ENCODE measurements at places on chromosomes 4 and X.

DNA sequence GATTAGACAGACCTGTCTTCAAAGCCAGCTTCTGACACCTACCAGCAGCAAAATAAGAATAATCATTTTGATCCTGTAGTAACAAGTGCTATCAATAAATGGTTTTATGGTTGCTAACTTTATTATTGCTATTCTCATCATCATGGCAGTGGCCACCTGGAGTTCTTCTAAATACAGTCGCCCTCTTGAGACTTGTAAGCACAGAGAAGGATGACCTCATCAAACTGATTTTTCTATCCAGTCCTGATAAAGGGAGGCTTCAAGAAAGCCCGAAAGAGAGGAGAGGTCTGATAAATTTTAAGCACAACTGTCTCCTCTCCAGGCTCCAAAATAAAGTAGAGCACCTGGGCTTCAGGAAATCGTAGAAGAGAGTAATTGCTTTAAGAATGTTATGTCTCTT is 286.4 kb downstream of the USP46 start:
- DNase-seq = no peak

DNA sequence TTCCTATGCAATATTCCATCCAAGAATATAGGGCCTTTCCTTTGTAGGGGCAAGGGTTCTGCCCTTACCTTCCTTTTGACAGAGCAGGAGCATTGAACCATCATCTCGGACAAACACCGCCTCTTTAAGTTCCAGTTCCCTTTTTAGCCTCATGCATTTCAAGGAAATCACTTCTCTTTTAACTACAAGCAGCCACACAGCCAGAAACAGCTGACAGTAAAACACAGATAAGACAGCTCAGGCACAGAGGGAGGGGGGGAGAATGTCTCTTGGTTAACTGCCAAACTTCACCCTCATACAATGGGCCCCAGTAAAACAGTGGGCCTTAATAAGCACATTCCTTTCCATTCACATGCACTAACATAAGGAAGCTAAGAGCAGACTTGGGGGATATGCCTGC is 648.3 kb downstream of the GABRG1 start:
- DNase-seq = no peak

- no peak for DNase-seq
Observed at GRCh38 chr4:111562826-111563225, 582.4 kb upstream of the FAM241A start.

- no peak for DNase-seq
Observed at GRCh38 chr4:128871948-128872347, 62.4 kb downstream of the JADE1 start.

DNA sequence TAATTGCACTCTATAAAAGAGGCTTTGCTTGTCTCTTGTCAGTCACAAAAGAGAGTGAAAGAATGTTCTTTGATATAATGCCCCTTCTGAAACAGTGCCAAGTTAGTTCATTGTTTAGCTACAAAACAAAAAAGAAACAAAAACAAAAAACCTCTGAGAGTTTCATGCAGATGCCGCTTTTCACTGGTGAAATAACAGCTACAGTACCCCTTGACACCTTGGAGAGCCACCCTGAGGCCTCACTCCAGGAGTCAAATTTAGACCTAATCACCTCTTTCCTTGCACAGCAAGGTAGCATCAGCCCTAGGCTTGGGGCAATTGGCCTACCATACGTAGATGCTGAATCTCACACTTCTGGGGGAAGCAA is 185.2 kb downstream of the UNC5C start:
- no peak for DNase-seq

- DNase-seq = no peak
Observed at GRCh38 chr4:150051111-150051510, 27.1 kb upstream of the DCLK2 start.

DNA sequence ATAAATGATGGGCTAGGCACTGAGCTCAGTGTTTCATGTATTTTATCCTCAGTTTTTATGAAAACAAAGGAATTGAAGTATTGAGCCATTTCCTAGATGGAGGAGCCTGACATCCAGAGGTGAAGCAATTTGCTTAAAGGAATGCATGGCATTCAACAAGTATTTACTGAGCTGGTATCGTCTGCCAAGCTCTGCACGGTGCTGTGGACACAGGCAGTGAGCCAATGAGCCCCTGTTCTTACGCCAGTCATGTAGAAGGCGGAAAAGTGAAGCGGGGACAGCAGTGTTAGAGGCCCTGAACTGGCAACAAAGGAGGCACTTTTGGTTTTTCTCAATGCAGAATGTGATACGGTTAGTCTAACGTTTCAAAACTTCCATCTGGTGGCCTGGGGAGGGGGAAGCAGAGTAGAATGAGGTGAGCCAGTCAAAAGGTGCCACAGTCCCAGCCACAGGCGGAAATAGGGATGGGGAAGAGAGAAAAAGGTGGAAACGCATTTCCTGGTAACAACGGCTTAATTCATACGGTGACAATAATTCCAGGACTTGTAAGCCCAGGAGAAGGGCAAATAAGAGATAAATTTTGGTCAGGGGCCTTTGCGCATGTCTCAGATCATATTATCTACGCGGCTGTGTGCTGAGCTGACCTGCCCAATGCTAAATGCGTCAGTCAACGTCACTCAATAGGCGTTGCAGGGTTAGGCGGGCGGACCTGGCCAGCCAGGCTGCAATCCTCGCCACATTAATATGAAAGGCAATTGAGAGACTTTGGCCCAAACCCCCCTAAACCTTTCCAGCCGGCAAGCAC is 133.9 kb downstream of the AFAP1 start:
- no peak for DNase-seq

DNA sequence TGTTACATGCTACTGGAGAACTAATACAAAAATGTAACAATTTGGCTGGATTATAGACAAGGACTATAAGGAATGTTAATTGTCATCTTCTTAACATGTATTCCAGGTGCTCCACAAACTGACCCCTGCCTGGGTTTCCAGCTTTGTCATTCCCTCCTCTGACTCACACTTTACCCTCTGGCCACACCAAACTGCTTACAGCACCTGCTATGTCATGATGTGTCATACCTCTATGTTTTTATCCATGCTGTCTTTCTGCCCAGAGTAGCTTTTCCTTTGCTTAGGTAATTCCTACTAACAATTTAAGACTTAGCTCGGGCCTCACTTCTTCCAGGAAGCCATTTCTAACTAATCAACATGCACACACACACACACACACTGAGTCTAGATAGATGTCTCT is 14.0 kb upstream of the SHROOM4 start:
- no peak for DNase-seq

GRCh38 chr4:26780539-26780938 is 80.1 kb upstream of the STIM2 start:
- DNase-seq = no peak

DNA sequence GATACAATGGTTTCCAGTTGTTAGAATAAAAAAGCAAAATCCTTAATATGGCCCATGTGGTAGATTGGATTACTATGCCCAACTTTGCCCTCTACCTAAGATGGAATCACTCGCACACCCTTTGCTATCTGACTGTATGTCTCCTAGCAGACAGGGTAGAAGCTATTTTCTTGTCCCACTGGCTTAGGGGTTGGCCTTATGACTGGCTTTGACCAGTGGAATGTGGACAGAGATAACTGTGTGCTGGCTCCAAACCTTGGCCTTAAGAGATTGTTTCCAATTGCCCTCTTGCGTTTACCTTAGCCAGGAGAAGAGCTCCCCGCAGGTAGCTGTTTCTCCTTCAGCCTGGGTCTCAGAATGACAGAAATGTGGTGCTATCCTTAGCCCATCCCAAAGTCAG is 355.9 kb downstream of the BCOR start:
- DNase-seq = no peak

DNA sequence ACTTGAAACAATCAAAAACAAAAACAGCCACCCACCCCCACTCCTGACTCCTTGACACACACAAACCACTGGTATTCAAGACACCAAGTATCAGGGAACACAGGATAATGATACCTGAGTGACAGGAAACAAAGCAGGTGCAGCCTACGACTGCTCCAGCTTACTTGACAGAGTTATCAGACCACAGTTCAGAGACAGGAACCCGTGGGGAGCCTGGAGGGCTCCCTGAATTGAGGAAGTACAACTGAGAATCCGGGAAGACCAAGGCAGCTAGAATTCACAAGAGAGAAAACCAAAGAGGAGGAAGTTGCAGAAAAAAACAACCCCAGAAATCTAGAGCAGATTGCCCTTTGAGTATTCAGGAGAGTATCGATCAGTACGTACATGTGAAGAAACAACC is 20.5 kb downstream of the COMMD8 start:
- no peak for DNase-seq

- DNase-seq = no peak
Observed at GRCh38 chr4:181562399-181562798, 680.8 kb upstream of the TENM3 start.

GRCh38 chrX:153876112-153876491 is 9.9 kb downstream of the L1CAM start:
- DNase-seq = no peak

GRCh38 chrX:107504006-107504405 is 54.6 kb downstream of the FRMPD3 start:
- no peak for DNase-seq

DNA sequence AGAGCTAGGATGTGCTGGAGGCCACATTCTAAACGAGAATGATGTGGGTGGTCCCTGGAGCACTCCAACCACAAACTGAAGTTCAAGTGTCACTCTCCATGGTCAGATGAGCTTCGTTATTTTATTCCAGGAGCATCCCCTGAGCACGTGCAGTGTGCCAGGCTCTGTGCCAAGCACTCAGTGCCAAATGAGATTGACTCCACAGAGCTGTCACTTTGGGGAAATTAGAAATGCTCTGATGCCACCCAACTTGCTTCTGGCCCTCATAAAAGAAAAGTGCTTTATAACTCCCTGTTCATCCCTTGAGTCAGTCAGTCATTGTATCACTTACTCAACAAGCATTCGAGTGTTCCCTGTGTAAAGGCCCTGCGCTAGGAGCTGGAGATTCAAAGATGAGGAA is 91.2 kb downstream of the RTL5 start:
- DNase-seq = no peak

- no peak for DNase-seq
Observed at GRCh38 chrX:4043951-4044350, 330.5 kb upstream of the PRKX start.

DNA sequence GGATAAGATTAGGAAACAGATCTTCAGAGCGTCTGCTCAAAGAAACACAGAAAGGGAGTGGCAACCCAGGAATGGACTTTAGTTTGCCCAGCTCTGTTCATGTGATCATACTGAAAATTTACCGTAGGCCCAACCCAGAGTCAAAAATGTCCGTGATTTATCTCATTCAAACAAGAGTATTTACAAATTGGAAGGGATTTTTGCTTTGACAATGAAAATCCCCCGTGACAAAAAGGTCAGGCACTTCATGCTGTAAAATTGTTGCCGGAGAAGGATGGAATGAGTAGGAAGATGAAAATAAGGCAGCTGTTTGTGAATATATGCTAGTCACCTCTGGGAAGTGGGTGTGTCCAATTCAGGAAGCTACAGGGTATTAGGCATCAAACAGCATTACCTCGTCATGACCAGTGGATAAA is 1.2 kb downstream of the SULT1B1 start:
- DNase-seq = no peak

GRCh38 chr4:10524196-10524833 is 67.1 kb upstream of the ZNF518B start:
- DNase-seq = no peak

DNA sequence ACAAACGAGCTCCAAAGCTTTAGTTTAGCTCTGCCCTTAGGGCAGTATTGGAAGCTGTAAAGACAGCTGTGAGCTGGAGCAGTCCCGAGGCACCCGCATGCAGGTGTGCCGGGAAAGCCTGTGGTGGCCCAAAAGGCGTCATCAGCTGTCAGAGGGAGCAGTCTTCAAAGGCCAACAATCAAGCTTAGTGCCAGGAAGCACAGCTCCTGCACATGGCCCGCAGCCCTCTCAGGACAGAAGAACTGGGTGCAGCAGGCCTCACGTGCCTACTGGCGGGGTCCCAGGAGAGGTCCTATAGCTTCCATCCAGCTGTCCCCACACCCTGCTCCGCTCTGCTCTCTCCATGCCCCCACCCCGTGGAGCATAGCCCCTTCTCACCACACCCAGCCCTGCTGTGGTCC is 92.2 kb upstream of the TRIM2 start:
- DNase-seq = no peak

- no peak for DNase-seq
Observed at GRCh38 chr4:77761595-77761994, 57.6 kb downstream of the CNOT6L start.

DNA sequence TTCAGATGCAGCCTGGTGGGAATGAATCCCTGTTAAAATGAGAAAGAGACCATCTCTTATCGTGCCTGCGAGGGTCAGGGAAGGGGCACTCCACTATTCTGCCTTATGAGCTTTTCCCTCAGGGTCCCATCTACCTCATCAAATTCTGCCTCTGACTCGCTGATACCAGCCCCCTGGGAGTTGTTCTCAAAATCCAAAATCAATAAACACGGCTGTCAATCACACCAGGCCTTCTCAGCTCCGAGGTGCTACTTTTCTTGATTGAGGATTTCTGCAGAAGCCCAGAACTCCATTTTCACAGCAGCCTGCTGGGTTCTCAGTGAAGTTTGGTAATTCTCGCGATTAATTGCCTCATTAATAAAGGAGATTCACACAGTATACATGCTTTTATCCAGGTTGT is 312.6 kb downstream of the STIM2 start:
- DNase-seq = no peak

DNA sequence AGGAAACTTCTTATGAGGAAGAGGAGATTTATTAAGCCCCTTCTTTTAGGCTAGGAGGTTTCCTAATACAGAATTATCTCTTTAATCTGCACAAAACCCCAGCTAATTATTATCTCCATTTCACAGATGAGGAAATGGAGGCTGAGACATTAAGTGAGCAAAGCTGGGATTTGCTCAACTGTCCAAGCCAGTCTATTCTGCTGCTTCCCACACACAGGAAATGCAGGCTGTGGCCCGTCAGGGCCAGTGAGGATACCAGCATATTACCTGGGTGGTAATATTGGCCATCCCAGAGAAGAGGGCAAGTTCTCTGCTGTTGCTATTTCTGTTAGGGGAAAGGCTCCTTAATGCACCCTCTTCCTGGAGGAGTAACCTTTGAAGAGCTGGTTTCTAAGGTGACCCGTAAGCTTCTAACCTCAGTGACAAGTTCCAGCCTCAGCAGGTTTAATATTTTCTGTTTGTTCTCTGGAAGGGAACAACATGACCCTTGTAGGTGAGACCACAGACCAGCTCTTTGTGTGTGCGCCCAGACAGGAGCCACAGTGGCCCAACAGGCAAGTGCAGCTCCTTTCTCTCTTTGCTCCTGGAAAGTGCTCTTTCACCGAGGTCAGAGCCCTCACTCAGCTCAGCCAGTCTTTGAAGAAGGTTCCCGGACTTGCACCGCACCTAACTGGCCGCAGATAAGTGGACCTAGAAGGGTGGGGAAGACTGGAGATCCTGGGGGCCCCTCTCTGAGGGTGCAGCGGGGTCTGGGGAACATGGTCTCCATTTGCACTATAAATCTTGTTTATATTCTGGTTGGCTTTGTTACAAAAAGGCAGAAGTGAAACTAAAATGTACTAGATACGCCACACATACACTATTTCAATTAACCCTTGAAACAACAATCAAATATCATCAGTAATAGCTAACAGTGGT is 35.5 kb downstream of the TBC1D9 start:
- no peak for DNase-seq
